ENCODE measurements at places on chromosomes 6 and 20.
A peak's percentile ranks its signal among the peaks of the same experiment; 100 is the strongest.

DNA sequence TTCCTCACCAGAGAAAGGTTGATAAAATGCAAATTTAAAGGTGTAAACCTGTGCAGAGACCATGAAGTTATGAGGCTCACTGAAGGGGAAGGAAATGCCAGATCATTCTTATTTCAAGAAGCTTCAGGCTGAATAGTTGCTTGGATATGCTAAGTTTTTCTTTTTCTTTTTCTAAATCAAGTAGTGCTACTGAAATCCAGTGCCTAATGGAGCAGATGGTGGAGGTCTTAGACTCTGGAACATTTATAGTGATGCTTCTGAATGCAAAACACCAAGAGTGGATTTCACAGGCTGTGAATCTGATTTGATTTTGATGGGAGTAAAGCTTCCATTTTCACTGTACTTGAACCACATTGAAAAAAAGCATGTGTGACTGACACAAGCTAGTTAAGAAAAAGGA lies 151.2 kb upstream of the BEND3 start:
- DNase-seq: no peak

DNA sequence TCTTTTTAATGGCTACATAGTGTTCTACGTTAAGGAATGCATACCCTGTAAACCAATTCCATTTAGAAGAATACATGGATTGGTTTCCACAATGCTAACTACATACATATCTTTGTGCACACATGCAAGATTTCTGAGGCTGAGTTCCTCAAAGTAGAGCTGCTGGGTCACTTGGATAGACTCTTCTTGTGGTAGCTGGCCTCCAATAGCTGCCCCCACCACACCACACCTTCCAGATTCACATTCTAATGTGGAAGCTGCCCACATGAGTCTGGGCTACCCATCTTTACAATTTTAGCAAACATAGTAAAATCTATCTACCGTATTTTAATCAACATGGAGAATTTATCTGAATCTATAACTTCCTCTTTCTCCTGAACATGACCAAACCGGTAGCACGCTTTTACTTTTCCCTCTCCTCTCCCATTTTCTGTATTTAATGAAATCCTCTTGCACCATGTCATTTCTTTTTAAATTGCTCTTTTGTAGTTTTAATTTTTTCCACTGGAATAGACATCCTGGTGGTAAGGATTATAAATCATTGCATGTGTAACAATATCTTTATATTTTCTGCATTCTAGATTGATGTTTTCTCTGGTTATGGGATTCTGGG lies 74.7 kb upstream of the CITED2 start:
- DNase-seq: no peak

DNA sequence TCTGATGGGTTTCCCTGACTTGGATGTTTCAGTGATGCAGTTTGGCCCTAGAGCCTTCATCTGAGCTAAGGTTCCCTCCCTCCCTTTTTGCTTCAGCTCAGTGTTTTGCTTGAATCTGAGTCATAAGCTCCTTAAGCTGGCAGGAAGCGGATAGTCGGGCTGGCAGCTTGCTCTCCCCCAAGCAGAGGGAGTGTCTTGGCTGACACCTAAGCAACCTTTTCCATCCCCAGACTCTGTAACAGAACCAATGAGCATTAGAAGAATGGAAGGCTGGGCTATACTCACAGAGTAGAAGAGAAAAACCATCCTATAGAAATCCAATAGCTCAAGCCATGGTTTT lies 98.3 kb downstream of the HAO1 start:
- no peak for DNase-seq

GRCh38 chr6:119834418-119834817 lies 484.9 kb upstream of the MAN1A1 start:
- DNase-seq: no peak

DNA sequence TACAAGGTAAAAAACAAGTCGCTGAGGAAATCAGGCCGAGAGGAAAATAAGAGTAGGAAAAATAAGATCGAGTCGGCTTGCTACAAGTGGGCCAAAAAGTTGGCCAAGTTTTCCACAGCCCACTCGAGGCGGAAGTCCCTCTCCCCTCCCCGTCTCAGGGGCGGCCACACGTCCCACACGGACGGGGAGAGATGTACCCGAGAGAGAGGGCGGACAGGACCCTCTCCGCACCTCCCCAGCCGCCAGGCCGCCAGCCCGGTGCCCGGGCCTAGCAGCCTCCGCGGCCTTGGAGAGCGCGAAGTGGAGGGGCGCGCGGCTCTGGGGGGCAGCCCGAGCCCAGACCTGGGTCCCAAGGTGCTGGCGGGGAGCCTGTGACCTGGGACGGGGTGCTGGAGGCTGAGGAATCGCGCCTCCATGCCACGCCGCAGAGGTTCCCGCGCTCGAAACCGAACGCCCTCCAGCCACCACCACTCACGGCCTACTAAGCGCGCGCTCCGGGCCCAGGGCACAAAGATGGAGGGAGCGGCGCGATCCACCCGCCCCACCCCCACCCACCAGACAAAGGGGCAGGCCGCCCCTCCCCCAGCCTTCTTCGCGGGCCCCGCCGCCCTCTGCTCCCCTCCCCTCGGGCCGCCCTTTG lies 1.9 kb upstream of the HMGA1 start:
- no peak for DNase-seq

DNA sequence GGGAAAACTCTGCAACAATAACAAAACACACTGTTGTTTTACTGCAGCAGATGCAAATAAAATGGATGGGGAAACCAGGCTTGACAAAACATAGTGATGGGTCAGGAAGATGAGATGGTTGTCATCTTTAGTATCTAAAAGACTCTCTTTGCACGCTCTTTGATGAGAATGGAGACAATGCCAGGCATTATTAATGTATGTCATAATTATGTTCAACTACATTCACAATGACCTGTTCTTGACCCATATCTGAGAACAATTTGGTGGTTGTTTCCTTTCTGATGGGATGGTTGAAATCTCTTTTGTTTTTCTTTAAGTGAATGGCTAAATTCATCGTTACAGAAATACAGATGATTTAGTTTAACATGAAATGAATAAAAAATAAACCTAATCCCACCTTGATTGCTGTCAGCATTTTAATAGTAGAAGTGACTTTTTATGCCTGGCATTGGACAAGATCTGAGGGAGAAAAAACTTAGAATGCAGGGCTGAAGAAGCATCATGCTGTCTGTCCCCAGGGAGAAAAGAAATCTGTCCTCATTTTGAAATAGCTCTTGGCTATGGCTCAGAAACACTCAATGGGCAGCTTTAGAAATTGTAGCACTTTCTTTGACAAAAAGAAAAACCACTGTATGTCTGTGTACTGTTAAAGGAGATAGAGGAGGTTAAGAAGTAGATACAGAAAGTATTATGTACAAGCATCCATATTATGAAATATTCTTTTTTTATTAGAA lies 12.4 kb upstream of the GRIK2 start:
- no peak for DNase-seq

GRCh38 chr20:12597551-12597950 lies 411.2 kb upstream of the SPTLC3 start:
- DNase-seq: no peak

- no peak for DNase-seq
These were observed 233.8 kb downstream of the SIM1 start for GRCh38 chr6:100230953-100231316.

- peak; percentile 58 for DNase-seq
These were observed 118.2 kb upstream of the RIPOR2 start for GRCh38 chr6:25053875-25054371.

DNA sequence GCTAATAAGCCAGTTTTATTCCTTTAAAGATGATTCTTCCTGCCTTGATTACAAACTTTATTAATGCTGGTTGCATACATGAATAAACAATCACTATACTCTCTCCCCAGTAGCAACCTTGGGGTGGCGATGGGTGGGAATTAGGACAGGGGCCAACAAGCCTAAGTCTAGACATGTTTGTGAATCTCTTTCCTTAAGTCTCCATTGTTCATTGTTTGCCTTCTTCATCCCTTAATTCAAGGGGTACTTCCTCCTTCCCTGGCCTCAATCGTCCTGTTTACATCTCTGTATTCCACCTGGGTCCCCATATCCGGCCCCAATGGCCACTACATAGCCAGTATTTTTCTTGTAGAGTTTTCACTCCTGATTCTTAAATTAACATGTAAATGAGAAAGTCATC lies 66.0 kb downstream of the ARHGAP18 start:
- no peak for DNase-seq
